ENCODE measurements at places on chromosomes 11 and 22.

DNA sequence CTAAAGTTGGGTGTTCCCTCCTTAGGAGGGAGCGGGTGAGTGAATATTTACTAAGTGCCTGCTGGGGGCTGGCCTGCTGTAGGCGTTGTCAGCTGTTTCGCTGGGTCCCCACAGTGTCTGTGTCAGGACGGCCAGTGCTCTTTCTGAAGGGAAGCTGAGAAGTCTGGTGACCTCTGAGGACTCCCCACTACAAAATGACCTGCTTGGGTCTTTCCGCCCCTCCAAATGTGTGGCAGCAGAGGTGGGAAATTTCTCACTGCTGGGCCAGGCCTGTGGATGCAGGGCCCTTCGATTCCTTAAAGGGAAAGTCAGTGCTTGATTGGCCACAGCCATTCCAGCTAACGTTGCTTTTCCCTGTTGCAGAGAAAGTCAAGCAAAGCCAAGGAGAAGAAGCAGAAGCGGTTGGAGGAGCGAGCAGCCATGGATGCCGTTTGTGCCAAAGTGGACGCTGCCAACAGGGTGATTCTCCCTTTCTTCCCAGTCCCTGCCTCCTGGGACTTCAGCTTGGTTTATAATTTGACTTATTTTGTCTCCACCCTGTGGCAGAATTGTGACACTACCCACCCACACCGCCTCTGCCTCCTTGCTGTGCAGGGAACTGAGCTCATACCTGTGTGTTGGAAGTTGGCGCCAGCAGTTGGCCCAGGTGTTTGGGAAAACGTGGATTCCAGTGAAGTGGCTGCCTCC is 6.8 kb downstream of the NAA40 start:
- no peak for DNase-seq

- DNase-seq: no peak
Observed at GRCh38 chr22:21936151-21936775, 16.4 kb downstream of the PPM1F start.

DNA sequence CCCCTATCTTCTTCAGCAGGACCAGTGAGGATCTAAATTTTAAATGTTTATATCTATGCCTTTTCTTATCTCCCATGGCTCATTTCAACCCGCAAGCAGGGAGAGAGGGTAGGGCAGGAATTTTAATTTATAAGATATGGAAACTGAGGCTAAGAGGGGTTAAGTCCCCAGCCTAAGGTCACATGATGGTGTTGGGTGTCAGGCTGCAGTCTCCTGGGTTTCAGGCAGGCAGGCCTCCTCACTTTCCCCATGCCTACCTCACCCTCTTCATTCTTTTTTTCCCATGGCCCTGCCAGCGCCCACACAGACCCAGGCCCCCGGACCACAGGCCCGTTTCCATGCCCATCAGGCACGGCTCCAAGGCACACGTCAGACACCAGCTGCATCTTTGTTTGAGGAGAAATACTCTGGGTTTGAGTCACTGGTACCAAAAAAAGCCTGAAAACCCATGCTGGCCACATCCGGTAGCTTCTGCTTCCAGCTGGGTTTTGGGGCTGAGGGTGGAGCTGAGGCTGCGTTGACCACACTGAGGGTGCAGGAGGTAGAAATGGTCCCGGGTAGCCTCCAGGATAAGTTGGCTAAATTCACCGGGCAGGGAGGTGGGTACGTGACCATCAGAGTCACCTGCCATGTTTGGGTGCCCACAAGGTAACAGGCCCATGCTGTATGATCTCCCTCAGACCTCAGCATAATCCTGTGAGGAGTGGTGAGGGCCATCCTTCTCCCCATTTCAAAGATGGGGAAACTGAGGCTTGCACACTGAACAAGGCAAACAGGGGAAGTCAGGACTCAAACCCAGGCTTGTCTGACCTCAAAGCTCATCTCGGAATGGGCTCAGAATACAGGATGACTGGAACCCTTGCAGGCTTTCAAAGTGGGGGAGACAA is 7.5 kb downstream of the CRYBB1 start:
- DNase-seq: no peak

- DNase-seq: no peak
Observed at GRCh38 chr11:120914601-120915000, 109.3 kb upstream of the TBCEL start.

- DNase-seq: no peak
Observed at GRCh38 chr22:23856721-23857605, 712 bp upstream of the SLC2A11 start.

DNA sequence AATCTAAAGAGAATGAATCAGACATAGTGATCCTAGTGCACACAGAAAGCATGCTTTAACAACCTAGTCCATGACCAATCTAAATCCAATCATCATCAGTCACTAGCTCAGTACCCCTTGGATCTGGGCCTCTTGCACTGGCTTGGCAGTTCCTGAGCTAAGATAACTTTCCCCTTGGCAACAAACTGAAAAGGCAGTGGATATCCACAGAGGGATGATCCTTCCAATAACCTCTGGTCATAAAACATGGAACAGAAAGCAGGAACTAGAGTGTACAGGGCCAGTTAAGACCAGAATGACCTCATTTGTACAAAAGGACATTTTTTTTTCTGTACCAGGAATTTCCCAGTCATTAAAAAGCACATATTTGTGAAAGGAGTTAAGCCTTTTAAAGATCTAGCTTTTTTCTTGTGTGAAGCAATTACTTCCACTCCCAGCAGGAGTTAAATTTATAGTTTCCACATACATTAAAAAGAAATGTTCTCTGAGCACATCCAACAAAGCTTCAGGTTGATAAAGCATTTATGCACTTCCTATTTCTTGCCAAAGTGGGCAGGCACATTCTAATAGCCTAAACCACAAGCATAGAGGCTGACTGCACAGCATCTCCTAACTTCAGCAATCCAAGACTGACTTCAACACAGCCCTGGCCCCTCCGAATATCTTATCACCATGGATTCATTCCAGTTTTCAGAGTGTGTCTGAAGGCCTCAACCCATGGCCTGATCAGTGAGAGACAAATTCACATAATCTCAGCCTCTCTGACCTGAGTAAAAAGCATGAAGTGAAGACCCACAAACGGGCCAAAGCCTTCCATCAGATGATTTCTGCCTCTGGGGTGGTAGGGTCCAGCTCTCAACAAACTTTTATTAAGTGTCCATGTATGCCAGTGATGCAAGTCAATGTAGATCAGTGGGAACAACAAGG is 29.9 kb downstream of the GUCY1A2 start:
- DNase-seq: no peak

All from esophagus squamous epithelium (tissue), 5 donors.